ENCODE measurements at places on chromosomes 2 and 18.
A peak's percentile ranks its signal among the peaks of the same experiment; 100 is the strongest.

- DNase-seq: no peak
These were observed 78.6 kb upstream of the ZFP36L2 start for GRCh38 chr2:43305012-43305411.

GRCh38 chr2:203940039-203940438 lies 3.5 kb downstream of the ICOS start:
- DNase-seq: no peak

- no peak for DNase-seq
These were observed 1027.9 kb upstream of the FAM98A start for GRCh38 chr2:34627003-34627402.

DNA sequence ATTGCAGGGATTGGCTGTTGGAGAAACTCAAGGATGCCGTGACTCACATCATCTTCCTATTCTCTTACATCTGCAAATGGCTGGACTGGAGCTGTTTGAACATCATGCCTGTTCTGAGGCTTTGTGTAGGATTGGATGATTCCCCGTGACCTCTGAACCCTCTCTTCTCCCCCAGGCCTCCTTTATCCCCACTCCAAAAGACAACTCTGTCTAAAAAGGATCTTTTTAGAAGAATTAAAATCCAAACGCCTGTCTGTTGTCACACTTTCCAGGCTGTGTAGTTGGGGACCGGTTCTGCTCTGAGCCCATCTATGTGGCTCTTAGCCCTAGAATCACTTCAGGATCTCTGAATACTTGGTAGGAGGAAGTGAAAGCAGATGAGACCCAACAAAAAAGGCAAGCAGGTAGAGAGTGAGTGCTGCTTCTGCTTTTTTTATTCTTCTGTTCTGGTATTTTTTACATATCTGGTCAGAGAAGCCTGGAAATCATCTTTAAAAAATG lies 565 bp downstream of the SP140 start:
- no peak for DNase-seq

GRCh38 chr2:179995741-179996515 lies 11.2 kb downstream of the CWC22 start:
- no peak for DNase-seq

DNA sequence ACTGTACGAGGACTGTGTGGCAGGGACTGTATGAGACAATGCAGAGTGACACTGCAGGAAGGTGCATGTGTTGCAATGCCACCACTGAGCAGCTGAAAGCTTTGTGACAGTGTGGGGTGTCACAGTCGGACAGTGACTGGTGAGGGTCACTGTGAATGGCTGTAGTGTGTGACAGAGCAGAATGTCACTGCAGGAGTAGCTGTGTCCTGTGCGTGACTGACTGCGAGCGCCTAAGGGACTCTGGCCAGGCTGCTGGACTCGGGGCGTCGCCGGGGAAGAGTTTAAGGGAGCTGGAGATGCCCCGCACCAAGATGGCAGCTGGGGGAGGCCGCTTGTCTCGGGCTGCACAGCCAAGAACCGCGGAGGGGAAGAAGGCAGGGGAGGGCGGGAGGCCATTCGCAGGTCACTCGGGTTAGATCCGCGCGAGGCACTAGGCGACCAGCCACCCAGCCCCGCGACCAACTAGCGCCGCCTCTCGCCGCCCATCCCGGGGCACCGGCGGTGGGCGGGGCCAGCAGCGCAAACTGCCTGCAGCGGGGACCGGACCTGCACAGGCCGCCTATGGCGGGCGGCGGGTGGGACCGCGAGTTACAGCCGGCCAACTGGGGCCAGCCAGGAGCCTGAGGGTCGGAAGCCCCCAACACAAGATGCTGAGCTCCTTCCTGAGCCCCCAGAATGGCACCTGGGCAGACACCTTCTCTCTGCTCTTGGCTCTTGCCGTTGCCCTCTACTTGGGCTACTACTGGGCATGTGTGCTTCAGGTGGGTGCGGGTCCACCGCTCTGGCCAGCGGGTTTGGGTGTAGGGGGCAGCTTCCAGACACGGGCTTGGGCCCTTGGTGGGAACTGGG lies at the start of gene ABHD1:
Gene ABHD1, plus strand, starts transcription at position 514 of the 849 bp plus-strand sequence. Its CDS starts 134 bp downstream, at position 648.
- peak; percentile 9 for DNase-seq

GRCh38 chr2:56118474-56118873 lies 65.3 kb upstream of the CCDC85A start:
- no peak for DNase-seq

DNA sequence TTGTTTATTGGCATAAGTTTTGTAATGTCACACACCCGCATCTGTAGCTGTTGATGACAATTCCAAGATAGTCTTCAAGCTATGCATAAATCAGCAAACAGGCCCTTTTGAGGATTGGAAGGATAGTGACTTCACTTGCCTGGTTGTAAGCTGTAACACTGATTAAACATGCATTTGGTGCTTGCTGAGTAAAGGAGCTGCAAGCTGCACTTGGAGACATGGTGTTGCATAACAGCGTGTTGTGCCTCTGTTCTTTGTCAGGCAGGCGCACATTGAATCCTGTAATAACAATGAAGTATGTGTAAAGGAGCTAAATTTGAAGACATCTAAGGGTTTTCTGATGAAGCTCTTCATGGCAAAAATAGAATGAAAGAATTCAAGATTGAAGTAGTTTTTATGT lies 68.7 kb upstream of the TTC27 start:
- DNase-seq: no peak

DNA sequence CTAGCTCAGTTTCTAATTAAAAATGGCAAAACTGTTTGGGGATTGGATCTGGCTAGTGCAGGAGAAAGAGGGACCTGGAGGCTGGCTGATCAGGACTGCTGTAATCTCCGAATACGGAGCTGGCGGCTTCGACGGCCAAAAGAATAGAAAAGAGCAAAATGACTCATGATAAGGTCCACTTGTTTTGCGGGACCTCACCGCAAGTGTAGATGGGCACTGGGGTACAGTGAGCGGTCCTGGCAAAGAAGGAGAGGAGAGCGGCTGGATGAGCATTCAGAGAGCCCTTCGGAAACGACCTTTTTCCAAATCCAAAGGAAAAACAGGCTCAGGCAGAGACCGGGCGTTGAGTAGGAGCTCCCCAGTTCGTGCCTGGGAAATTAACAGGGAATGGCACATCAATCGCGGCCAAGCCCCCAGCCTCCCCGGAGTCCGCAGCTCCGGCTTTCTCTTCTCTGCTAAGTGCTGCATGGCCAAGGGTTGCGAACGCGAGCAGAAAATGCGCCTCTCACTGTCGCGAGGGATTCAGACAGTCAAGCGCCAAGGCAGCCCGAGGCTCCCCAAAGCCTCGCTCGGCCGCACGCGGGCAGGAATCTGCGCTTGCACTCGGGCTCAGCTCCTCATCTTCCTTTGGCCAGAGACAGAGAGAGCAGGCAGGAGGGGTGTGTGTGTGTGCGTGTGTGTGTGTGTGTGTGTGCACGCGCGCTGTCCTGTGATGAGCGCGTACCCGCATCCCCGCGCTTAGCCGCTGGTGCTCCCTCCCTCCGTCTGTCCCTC lies 1.8 kb downstream of the DCC start:
- peak; percentile 47 for DNase-seq

GRCh38 chr2:190526105-190526750 lies 8.3 kb downstream of the NEMP2 start:
- DNase-seq: no peak

DNA sequence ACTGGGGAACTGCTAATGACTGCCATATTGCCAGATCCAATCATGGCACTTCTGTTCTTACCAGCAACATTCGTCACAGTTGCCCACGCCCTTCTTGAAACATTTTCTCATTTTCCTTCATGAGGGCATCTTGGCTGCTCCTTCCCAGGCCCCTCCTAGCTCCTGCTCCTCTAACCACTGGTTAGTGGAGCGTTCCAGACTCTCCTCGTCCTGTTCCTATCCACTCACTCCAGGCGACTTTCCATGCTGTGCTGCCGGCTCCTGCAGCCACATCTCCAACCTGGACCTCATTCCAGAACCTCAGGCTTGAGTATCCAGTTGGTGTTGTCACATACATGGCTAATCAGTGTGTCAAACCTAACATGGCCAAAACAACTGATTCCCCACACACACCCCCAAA lies 1.3 kb upstream of the ADI1 start:
- DNase-seq: no peak

DNA sequence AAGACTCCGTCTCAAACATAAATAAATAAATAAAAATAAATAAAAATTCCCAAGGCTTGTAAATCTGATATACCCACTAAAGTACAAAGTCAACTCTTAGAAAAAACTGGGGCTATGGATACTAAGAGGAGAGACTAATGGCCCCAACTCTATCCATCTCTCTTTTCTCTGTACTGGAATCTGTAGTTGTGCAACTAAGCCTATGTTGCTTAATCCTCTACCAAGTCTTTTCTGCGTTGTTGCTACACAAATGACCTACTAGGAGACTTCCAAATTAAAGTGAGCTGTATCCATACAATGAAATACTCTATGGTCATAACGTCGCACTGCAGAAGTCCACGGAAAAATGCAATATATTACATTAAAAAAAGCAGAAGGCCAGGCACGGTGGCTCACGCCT lies 8.1 kb downstream of the MRPS5 start:
- DNase-seq: no peak

GRCh38 chr2:135786823-135787222 lies 45.2 kb downstream of the UBXN4 start:
- no peak for DNase-seq

GRCh38 chr18:35245719-35246317 lies 5.0 kb downstream of the ZNF397 start:
- no peak for DNase-seq

DNA sequence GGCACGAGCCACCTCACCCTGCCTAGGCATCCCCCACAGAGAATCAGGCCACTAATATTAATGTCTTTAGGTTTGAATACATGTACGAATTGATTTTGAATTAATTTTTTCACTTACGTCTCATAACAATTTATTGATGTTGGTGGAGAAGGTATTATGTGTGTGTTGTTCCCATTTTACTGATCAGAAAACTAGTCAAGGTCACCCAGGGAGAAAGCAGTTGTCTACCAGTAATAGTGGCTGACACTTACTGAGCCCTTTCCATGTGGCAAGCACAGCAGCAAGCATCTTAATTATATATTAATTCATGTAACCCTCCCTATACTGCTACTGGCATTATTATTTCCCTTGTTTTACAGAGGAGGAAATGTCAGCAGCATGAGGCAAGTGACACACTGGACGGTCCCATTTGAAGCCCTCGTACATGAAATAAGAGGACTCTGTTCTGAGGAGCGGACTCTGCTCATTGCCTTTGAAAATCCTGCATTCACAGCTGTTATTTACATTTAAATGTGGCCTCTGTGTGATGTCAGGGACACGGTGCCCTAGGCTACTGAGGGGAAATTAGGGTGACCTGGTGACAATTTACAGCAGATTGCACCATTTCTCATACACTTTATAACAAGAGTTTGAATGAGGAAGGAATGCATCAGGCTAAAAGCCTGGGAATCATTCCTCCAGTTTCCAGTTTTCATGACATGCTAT lies 30.9 kb upstream of the KCNE4 start:
- DNase-seq: no peak

GRCh38 chr2:176536439-176537133 lies 267.3 kb downstream of the MTX2 start:
- DNase-seq: peak; percentile 67

DNA sequence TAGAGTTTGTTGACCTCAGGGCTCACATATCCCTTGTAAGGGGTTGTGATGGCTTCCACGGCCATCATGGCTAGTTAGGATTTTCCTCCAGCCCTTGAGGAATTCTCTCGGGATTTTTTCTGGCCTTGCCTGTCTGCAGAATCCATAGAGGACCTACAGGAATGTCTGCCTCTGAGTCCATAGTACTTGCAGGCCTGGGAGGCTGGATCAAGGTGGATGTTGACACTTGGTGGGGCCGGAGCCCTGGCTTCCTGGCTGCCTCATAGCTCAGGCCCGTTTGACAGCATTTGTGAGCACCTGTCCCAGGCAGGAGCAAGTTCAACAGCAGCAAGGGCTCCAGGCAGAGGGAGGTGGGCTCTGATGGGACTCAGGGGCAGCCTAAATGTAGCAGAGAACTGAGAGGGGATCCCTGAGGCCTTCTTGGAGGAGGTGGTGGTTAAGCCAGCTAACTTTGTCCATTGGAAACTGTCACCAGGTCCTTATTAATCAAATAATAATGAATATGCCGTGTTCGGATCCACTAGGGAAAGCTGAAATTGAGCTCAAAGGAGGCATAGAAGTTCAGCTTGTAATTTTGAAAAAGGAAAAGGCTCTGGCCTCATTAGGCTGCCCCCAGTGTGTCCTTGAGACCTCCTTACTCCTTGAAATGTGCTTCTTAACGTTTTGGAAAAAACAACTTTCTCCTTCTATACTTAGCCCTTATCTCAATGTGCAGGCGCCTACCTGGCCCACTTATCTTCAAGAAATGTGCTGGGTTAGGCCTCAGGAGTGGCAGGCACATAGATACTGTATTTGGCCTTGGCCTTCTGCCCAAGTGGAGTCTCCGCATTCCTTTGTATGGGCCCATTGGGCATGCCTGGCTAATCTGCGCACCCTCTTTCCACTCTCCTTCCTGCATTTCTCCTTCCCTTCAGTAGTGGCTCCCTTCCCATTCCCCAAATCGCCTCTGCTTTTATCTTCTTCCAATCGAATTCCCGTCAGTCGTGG lies 66.9 kb downstream of the HPCAL1 start:
- DNase-seq: no peak

- no peak for DNase-seq
These were observed 93.7 kb upstream of the SETBP1 start for GRCh38 chr18:44586782-44587524.

DNA sequence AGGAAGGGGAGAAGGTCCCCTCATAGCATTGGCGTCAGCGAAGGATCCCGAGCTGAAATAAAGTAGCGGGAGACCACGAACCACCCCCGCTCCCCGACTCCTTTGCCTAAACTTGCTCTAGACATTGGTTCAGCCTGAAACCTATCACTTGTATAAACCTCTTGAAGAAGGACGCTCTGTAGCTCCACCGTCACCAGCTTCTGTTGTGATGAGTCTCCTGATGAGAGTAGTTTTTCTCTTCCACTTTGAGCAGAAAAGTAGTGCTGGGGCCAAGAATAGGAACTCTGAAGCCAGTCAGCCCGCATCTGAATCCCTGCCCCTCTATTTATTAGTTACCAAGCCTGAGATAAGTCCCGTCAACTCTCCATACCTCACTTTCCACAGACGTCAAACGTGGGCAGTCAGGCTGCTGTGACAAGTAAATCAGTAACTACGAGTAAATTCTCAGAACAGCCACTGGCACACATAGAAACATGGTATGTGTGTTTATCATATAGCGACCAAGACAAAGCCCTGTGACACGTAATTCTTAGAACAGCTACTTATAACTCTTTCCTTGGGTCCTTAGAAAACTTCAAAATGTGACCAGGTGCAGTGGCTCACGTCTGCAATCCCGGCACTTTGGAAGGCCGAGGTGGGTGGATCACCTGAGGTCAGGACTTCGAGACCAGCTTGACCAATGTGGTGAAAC lies 61.7 kb downstream of the CD226 start:
- no peak for DNase-seq
